ENCODE measurements at places on chromosomes 4 and X.

GRCh38 chr4:184392316-184392715 is 82.0 kb downstream of the IRF2 start:
- no peak for DNase-seq

- no peak for DNase-seq
Measured at GRCh38 chr4:118113220-118113619, 78.9 kb downstream of the NDST3 start.

GRCh38 chr4:81257021-81257420 is 42.0 kb upstream of the PRKG2 start:
- DNase-seq = no peak

DNA sequence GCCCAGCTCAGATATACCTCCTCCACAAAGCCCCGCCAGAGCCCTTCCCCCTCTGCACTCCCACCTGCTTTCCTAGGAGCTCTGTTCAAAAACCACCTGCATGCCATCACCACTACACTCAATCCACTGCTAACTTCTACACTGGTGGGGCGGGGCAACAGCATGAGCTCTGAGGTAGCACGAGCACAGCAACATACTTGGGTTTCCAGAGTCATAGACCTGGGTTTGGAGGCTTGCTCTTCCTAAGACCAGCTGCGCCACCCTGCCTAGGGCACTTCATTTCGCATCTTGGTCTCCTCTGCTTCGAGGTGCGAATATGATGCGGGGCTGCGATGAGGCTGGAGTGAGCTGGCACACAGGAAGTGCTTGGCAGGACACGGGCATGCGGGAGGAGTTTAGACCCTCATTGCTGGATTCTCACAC is 3.6 kb downstream of the SASH3 start:
- DNase-seq = no peak
